ENCODE measurements at places on chromosomes 5 and 9.

DNA sequence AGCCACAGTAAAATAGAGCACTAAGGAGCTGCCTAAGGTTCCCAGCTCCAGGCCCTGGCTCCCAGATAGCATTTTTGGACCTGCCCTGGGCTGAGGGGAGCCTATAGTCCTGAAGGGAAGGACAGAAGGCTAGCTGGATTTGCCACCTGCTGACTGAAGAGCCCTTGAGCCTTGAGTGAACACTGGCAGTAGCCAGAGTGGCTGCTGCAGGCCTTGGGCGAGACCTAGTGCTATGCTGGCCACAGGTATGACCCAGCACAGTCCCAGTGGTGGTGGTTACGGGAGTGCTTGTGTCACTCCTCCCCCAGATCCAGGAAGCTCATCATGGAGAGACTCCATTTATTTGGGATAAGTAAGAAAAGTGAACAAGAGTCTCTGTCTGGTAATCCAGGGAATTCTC lies 10.3 kb upstream of the STX17 start:
- DNase-seq, result no peak

GRCh38 chr5:76620166-76620565 lies 3.0 kb downstream of the F2RL2 start:
- DNase-seq, result no peak

DNA sequence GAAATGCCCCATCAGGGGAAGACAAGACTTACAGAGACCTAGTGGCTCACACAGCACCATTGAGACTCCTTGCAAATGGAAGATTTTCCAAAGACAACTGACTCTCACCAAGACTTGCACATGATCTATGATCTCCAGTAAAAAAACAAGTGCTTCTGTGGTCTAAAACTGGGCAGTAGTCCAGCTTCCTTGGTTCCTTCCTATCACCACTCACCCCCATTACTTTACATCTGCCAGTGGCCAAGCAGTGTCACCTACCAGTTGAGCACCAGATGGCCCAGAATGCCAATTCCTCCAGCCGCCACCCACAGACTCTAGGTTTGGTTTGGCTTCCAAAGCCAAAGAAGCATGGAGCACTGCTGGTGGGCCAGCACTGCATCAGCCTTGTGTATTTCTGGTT lies 47.7 kb downstream of the SH3TC2 start:
- no peak for DNase-seq

DNA sequence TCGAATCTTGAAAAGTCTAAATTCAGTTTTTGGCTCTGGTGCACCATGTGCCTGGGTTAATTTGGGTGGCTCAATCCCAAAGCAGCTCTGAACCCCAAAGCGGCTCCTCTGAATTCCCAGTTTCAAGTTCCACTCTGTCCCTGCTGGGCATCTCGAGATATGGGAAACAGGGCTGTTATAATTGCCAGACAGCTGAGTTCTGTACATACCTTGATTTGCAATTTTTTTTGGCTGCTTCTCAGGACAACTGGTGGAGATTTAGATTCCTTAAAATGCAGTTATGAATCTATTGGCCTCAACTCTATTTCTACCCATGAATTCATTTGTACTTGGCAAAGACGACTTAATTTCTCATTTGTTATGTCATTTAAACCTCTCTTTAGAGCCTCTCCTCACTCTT lies 808.5 kb downstream of the TLE4 start:
- no peak for DNase-seq

DNA sequence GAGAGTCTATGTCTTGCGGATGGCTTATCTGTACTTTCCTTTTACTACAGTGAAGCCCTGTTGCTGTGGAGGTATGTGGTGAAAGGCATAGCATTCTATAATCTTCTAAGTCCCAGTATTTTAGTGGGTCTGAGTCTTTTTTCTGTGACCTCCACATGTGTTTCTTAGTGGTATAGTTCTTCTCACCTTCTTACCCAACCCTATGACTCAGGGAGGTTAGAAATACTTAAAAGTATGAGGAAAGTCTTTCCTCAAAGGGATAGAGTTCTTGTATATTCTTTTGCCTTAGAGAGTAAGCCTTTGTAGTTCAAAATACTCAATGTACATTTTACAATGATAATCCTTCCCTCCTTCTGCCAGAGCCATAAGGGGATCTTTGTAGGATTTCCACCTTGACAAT lies 621.9 kb upstream of the CTNND2 start:
- no peak for DNase-seq

- no peak for DNase-seq
Observed at GRCh38 chr5:76223696-76224095, 140.5 kb downstream of the SV2C start.

GRCh38 chr5:6703806-6704205 lies 9.4 kb upstream of the TENT4A start:
- no peak for DNase-seq

DNA sequence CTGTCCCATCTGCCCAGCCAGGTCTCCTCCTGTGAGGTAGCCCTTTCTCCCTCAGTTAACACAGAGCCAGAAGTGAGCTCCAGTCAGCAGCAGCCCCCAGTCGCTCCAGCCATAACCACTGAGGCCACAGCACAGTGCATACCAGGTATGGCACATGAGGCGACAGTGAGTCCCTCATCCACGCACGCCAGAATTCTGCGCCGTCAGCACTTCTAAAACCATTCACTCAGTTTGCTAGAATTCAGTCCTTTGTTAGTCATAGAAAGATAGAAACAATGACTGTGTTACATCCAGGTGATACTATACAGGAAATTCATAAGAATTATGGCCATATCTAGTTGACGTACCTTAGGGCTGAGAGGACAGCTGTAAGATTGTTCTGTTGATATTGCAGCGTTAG lies 88.5 kb downstream of the KIAA1958 start:
- no peak for DNase-seq

DNA sequence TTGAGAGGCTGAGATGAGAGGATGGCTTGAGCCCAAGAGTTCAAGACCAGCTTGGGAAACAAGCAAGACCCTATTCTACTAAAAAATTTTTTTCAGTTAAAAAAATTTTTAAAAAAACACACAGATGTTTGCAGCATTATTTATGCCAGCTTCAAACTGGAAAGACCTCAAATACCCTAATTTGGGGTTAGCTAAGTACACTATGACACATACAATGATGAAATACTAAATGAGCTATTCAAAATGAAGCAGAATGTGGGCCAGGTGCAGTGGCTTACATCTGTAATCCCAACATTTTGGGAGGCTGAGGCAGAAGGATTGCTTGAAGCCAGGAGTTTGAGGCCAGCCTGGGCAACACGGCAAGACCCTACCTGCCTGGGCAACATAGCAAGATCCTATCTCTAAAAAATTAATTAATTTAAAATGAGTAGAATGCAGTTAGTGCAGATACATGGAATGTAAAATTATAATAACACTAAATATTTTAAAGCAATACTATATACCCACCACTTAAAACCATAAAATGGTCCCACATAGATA lies 44.9 kb downstream of the LHFPL2 start:
- DNase-seq, result no peak

- DNase-seq, result no peak
Observed at GRCh38 chr9:135891027-135891631, 16.2 kb downstream of the CAMSAP1 start.

All from stimulated activated CD8-positive, alpha-beta memory T cell treated with anti-CD3 and anti-CD28 coated beads, Interleukin-12 subunit alpha, Interleukin-12 subunit beta, amount 100 ng/mL, for 1 hour (primary cell).